EL (cell line): ENCODE measurements at places on chromosomes 12 and 14.
A peak's percentile ranks its signal among the peaks of the same experiment; 100 is the strongest.

- peak; percentile 68 for DNase-seq
These were observed 841 bp downstream of the CALM1 start for GRCh38 chr14:90397425-90398314.

DNA sequence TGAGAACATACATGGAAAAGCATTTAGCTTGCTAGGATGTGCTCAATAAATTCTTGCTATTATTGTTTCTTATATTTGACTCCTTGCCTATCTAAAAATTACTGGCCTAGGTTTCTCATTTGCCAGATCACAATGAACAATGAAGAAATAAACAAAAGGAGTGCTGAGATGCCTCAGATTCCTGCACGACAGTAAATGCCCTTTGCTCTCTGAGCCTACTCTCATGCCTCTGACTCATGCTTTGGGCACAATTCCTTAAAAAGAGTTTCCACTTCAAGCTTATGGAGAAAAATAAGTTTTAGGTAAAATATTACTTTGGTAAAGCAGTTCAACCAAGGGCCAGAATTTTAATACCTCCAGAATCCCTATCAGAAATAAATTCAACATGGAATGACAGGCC, 30.9 kb downstream of the GRIN2B start:
- DNase-seq: no peak

- peak; percentile 87 for DNase-seq
These were observed 36.3 kb upstream of the WDR89 start for GRCh38 chr14:63677891-63678379.

DNA sequence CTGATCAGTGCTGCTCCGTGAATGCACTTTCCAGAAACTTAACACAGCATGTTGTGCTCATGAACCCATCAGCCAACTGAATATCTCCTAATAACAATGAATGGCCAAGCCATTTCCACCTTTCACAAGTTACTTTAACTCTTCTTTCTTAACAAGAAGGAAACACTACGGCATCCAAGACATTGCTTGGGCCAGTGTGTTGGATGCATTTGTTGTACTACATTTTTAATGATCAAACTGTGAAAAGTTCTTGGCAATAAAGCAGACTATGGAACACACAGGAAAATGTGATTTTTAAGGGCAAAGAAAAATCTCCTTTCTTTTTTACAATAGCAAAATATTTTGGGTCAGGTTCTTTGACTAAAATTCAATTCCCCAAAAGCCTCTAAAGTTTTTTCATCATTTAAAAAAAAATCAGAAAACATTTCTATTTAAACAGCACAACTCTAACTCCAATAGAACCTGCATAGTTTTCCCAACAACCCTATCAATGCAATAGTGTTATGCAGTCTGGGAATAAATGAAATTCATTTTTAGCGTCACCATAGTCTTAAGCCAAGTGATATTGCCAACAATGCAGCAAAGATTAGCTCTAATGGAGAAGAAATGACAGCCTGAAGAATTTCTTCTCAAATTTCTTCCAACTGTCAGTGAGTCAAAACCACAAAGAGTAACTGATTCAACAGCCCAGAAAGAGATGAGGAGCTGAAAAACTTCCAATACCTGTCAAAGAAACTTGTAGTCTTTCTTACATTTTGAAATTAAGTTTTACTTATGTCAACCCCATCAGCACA, 50.7 kb upstream of the PTPRR start:
- DNase-seq: no peak

- DNase-seq: no peak
These were observed 786.6 kb upstream of the TBX3 start for GRCh38 chr12:115470526-115470925.

GRCh38 chr12:128268379-128268995, 1.5 kb downstream of the TMEM132C start:
- DNase-seq: no peak

DNA sequence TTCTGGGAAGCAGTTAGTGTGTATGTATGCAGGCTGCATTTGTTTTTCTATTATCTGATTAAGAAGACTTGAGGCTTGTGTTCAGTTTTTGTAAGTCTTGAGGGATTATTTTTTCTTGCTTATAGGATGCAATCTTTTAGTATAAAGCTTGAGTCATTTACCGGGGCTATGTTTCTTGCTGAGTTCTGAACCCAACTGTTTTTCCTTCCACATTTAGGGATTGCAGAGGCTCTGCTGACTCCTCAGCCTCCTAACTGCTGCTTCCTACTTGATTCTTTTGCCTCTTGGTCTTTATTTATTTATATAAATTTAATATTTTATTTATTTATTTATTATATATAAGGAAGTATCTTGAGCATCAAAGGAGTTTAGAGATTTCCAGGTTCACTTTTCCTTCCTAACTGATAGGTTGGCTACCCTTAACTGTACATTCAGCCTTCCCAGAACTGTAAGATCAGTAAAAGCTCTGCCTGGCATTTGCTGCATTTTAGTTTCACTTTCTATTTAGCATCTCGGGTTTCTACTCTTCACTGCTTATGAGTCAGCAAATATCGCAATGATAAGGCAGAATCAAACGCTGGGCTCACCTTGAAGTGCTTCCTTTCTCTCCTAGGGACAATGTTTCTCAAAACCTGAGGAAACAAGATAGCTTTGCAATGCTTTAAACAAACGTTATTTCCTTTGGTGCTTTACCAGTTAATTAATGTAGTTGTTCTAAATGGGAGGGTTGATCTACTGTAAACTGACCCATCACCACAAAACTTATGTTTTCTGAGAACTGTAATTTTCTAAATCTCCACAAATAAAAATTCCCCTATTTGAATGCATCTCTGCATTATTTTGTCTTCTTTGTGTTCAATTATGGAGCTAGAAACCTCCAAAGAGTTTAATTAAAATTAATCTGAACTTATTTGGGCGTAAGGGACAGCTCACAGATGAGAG, 1183.7 kb upstream of the TMEM132C start:
- peak; percentile 78 for DNase-seq

DNA sequence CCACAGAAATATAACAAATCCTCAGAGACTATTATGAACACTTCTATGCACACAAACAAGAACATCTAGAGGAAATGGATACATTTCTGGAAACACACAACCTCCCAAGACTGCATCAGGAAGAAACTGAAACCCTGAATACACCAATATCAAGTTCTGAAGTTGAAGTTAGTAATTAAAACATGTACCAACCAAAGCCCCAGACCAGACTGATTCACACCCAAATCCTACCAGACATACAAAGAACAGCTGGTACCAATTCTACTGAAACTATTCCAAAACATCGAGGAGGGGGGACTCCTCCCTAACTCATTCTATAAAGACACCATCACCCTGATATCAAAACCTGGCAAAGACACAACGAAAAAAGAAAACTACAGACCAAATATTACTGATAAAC, 114.7 kb upstream of the CCDC175 start:
- DNase-seq: no peak

- no peak for DNase-seq
These were observed 75.7 kb downstream of the PITPNM2 start for GRCh38 chr12:123075087-123075645.

DNA sequence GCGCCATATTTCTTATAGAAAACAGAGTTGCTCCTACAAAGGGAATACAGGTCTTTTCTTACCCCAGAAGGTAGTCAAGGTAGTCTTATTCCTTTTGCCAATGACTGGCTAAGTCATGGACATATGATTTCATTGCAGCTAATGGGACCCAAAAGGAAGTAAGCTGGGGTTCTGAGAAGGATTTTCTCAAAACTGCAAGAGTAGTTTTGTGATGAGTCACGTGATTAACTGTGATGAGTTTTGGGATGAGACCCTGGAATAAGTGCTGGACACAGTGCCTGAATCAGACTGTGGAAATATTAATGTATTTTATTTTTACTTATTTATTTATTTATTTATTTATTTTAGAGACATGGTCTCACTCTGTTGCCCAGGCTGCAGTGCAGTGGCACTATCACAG, 13.4 kb upstream of the NIN start:
- DNase-seq: peak; percentile 58

DNA sequence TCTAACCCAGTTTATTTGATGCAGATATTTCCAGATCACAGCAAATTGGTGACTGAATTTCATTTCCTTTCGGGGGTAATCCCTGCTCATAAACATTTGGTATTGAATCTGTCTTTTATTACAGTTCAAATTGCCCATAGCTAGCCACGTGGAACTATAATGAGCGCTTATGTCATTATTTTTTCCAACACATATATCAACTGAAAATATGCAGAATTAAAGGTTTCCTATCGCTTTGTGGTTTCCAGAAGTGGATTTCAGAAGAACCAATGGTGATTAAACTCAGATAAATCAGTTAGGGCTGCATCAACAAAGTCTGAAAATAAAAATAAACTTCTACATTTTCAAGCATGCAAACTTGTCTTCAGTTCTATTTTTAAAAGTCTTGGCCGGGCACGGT, 111.9 kb downstream of the PIK3C2G start:
- DNase-seq: no peak

GRCh38 chr12:92028441-92028709, 117.3 kb downstream of the BTG1 start:
- peak; percentile 20 for DNase-seq
